CD8-positive, alpha-beta memory T cell (primary cell): ENCODE measurements at places on chromosomes 12 and 14. TPM values are rescaled to one million over a fixed set of nuclear protein-coding genes. Genes with fewer than 3 reads are reported as not detected.

GRCh38 chr14:93269341-93270068 is 62.4 kb downstream of the UBR7 start:
- DNase-seq: no peak

RFX4 gene
- total RNA-seq: not detected

DNA sequence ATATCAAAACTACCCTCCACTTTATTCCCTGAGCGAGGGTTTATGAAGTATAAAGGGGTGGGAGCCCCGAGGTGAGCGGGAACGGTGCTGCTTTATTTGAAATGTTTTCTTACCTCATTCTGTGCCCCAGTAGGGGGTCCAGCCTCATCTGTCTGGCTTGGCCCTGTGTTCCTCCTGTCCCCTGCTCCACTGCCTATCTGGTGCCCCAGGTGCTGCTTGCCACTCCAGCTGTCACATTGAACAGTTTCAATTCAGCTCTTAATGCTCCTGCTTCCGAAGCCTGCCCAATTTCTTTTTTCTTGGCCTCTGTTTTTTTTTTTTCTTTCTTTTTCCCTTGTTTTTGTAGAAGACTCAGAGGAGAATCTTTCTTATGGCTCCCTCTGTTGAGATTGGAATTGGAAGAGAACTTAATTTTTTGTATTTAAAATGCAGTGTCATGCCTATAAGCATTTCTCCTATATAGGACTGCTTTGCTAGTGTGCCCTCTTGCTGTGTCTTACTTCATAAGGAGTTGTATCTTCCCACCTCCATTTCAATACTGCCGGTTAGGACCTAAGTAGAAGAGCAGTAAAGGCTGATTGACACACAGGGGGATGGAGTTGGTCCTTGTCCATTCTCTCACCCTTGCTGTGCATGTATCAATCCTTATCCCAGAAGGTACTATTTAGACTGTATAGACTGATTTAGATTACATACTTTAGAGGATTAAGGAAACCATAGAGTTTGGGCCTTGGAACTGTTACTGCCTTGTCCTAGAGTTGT is 2.3 kb downstream of the ATXN7L3B start:
- no peak for DNase-seq

DNA sequence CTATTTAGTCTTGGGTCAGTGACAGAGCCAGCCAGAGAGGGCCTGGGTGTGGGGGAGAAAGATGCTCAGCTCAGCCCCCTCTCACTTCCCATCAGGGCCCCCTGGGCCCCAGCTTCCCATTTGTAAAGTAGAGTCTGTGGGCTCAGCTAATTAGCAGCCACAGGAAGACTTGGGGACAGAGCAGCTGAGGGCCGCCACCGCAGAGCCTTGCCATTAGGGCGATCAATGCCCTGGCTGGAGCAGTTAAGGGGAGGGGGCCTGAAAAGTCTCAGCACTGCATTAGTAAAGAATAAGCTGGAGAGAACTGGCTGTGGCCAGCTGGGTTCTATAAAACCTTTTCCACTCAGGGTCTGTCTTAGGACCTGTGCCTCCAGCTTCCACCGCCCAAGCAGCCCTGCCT is 2.7 kb downstream of the PLEKHD1 start:
- no peak for DNase-seq

DCN gene
- total RNA-seq: not detected

- DNase-seq: no peak
Measured at GRCh38 chr12:52946334-52946733, 2.6 kb upstream of the KRT18 start.

GRCh38 chr12:3300833-3301401 is 190.1 kb upstream of the PRMT8 start:
- DNase-seq: no peak

GRCh38 chr12:104656921-104657320 is 200.2 kb downstream of the CHST11 start:
- no peak for DNase-seq

GRCh38 chr14:56812364-56813141 is 2.3 kb upstream of the OTX2 start:
- DNase-seq: no peak

DNA sequence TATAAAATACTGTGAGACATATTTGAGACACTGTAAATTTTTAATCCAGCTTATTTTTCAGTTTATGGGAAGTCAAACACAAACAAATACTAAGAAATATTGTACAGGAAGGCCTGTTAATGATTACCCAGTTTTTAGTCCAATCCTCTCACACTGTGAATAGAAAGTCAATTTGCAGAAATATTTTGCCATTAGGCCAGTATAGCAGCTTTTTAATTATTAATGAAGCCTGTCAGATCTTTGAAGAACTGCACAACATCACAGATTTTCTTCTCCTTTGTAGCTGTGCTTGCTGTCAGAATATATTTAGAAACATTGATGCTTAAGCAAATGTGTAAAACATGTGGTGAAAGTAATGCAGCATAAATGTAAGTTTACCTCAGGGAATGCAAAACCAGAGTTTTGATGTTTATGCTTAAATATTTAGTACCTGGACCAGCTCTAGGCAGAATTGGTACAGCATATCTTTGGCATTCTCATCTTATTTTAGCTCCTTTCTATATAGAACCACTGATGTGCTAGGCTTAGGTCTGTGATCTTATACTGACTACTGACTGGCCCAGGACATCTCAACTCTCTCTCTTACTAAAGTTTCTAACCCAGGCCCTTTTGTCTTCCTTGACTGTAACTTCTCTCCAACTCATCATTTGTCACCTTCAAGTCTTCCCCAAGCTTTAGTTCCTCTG is 230.8 kb upstream of the NAV3 start:
- no peak for DNase-seq

GLRX5 gene
- 54.6 TPM for total RNA-seq
